ENCODE measurements at places on chromosomes 2 and 18.

DNA sequence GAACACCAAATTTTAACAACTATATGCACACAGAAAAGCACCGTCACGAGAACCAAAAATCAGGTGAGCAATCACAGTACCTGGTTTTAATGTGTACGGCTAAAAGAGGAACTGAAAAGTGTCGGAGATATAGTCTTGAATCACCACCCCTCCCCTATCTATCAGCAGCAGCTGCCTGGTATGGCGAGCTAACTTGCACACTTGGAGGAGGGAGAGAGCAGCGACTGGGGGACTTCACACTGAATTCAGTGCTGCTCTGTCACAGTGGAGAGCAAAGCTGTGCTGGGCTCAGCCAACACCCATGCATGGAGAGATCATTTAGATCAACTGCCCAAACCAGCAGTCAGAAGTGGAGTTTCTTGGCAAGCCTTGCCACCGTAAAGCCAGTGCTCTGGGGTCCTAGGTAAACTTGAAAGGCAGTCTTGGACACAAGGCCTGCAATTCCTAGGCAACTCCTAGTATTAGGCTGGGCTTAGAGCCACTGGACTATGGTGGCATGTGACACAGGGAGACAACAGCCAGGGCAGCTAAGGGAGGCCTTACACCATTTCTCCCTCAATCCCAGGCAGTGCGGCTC, 89.2 kb upstream of the CD226 start:
- no peak for DNase-seq

DNA sequence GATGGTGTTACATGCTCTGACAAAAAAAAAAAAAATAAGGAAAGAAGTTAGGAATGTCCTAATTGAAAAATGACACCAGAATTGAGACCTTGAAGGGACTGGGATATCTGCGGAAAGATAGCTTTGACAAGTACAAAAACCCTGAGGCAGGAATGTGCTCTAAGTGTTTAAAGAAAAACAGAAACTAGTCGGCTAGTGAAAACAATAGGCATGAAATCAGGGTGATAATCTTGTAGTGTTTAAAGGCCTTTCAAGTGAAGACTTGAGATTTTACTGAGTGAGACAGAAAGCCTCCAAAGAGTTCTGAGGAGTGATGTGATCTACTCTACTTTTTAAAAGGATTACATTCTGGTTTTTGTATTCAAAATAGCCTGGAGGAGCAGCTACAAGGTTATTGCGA, 107.4 kb downstream of the COBLL1 start:
- DNase-seq: no peak

DNA sequence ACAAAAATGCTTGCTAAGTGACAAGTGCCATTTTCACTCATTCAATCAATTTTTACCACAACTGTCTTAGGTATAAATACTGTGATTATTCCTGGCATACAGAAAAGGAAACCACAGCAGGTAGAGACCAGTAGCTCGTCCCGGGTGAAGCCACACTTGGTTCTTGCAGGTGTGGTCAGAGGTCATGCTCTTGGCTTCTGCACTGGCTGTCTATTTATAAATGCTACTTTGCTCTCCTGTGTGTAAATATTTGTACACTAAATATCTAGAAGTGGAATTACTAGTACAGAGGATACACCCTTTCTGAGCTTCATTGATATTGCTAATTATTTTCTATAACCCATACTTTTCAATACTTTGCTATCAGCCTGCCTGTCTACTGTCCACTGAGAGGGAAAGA, 284.6 kb downstream of the MYT1L start:
- DNase-seq: no peak

DNA sequence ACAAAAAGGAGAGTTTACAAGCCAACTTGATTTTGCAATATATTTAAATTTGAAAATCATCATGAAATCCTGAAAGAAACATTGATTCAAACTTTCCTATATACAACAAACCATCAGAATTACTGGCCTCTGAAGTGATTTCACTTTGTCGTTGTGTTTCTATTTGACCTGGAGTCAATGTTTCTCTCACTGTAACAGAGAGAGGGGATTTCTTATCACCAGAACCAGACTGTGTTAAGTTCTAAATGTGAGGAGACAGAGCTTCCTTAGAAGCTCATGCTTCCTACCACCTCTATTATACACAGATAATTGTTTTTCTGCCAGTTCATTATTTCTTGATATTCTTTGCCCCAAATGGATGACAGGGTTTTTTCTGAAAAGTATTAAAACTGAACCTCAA, 245.0 kb upstream of the RND3 start:
- DNase-seq: no peak

GRCh38 chr18:23067236-23067635, 68.0 kb upstream of the CABLES1 start:
- no peak for DNase-seq

GRCh38 chr2:36456227-36457175, 100.9 kb downstream of the CRIM1 start:
- DNase-seq: no peak

DNA sequence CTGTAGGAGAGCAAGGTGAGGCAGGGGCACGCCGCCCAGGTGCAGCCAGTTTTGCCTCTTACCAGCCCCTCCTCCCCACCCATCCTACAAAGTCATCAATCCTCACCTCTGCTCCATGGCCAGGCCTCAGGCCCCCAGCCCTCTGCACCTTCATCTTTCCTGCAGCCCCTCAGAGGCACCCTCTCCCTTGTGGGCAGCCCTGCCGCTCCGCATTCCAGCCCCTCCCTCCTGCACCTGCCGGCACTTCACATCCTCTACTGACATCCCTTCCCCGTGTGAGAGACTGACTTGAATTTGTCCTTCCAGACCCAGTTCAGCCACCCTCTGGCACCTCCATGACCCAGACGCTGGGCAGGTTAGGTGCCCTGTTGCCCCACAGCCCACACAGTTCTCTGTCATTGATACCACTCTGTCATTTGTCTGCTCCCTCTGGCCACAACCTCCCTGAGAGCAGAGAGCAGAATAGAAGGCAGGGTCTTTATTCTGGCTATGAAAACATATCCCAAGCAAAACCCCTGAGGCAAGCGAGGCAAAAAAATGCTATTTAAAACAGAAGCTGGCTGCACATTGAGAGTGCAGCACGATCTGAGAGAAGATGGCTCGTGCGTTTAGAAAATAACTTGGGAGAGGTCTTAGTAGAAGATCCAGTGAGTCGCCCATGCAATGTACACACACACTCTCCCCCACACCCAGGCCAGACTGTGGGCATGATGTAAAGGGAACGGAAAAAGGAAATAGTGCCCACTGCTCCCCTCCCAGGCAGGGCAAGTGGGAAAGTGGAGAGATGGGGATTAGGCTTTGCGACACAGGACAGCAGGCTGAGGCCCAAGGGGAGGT, 25.9 kb downstream of the SDC1 start:
- DNase-seq: no peak

GRCh38 chr18:34339155-34339554, 114.4 kb upstream of the NOL4 start:
- no peak for DNase-seq

- no peak for DNase-seq
Observed at GRCh38 chr2:68386365-68386764, 21.3 kb downstream of the PLEK start.
